Frontal cortex (tissue), 4 donors: ENCODE measurements at places on chromosomes 16 and 17.

- DNase-seq, result no peak
Measured at GRCh38 chr16:66176731-66177130, 189.8 kb upstream of the CDH5 start.

- no peak for DNase-seq
Measured at GRCh38 chr17:48159232-48159631, 51.7 kb downstream of the SNX11 start.

- DNase-seq, result no peak
Measured at GRCh38 chr16:11291091-11291703, 10.1 kb upstream of the PRM1 start.

DNA sequence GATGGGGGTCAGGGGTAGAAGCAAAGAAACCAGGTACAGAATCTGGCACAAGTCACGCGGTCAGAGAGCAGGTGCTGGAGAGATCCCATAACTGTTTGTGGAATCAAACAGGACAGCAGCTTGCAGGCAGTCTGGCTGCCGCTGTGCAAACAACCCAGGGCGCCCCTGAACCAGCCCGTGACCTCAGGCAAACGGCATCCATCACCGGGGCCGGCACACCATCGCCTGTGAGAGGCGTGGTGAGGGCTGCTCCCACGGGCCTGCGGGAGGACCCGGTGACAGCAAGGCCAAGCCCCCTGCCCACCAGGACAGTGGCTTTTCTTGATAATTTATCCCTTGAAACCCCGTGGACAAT, 47.9 kb downstream of the CBFA2T3 start:
- no peak for DNase-seq

GRCh38 chr16:22664132-22664531, 149.8 kb upstream of the HS3ST2 start:
- DNase-seq, result no peak

- DNase-seq, result no peak
Measured at GRCh38 chr16:6020162-6020985, 922.8 kb upstream of the EEF2KMT start.
